ENCODE measurements at places on chromosomes 2 and 18.

DNA sequence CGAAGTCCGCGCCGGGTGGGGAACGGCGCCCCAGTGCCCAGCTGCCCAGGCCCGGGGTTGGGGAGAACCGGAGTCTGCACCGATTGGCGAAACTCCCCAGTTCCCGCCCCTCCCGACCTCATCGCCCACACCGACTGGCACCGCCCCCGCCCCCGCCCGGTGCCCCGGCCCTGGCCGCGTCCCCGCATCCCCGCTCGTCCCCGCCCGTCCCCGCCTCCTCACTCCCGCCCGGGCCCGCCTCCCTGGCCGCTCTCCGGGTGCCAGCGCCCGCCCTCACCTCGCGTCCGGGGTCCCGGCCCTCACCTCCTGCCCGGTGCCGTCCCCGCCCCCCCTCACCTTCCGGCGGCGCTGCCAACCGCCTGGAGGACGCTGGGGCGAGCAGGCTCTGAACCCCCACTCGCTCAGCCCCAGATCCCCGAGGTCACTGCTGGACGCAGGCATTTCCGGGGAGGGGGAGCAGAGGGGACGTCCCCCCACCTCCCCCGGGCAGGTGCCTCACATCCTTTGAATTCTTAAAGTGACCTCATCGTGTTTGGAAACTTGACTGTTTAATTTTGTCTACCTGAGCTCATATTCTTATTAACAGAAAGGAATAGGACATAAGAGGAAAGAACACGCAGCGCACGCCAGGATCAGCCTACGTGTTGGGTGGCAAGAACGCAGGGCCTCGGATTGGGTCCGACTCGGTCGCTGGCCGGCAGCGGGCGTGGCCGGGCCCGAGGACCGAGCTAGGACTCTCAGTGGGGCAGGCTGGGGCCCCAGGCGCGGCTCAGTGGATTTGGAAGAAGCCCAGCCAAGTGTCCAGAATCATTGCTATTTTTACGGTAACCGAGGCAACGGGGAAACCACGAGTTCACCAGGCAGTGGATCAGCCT lies at the start of gene FAM110C:
TSS of gene FAM110C (minus strand) at position 35 of the 875 bp plus-strand sequence. CDS start 120 bp downstream, outside the sequence.
- H3K36me3 ChIP-seq: no peaks in the 10 kb centered on the region
- peak within 1 kb of the TSS; percentile 42 for H3K4me3 ChIP-seq
- peaks cover 13% of the 10 kb centered on the region for H3K4me1 ChIP-seq
- no peak within 1 kb of the TSS for H3K27ac ChIP-seq
- no peaks in the 10 kb centered on the region for H3K27me3 ChIP-seq

GRCh38 chr18:51168960-51169662 lies 28.4 kb downstream of the MEX3C start:
- no peak for DNase-seq
- H3K27me3 ChIP-seq: no peaks in the 10 kb centered on the region
- H3K36me3 ChIP-seq: no peaks in the 10 kb centered on the region
- peaks cover 14% of the 10 kb centered on the region for H3K4me1 ChIP-seq

DNA sequence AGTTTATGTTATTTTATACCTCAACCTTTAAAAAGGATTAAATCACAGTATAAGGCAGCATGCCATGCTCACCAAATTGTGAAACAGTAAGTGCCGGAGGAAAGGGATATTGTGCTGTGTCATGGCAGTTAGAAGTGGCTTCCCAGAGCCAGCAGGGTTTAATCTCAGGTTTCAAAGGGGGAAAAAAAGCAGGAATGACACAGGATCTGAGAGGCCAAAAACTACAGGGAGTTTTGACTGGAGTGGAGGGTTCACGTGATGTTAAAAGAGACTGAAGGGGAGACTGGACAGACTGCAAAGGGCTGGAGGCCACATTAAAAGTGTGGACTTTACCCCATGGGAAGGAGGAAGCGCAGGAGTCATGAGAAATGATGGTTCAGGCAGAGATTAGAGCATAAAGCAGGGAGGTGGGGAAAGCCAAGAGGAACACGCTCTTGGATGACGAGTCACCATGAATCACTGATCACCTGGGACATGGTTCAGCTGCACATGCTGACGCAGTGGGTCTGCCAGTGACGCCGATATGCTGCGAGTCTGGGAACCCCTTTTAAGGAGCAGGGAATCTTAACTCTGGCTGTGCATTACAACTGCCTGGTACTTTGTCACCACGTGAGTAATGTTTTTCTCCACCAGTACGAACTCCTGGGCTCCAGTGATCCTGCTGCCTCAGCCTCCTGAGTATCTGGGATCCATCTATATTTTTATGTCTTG lies 6.1 kb downstream of the CHMP1B start:
- no peak overlapping the region for H3K27ac ChIP-seq
- DNase-seq: no peak
- H3K36me3 ChIP-seq: peaks cover 13% of the 10 kb centered on the region
- peaks cover 14% of the 10 kb centered on the region for H3K4me1 ChIP-seq
- no peak overlapping the region for H3K4me3 ChIP-seq

GRCh38 chr2:144454466-144455287 lies 65.2 kb downstream of the ZEB2 start:
- H3K27ac ChIP-seq: peak overlapping the region; percentile 1
- peak; percentile 31 for DNase-seq
- H3K27me3 ChIP-seq: no peaks in the 10 kb centered on the region

GRCh38 chr2:241635756-241636155 lies 1.2 kb downstream of the THAP4 start:
- H3K4me1 ChIP-seq: peaks cover 24% of the 10 kb centered on the region
- H3K36me3 ChIP-seq: no peaks in the 10 kb centered on the region
- peak overlapping the region; percentile 59 for H3K4me3 ChIP-seq
- DNase-seq: no peak
- H3K27ac ChIP-seq: no peak overlapping the region
- no peaks in the 10 kb centered on the region for H3K27me3 ChIP-seq

DNA sequence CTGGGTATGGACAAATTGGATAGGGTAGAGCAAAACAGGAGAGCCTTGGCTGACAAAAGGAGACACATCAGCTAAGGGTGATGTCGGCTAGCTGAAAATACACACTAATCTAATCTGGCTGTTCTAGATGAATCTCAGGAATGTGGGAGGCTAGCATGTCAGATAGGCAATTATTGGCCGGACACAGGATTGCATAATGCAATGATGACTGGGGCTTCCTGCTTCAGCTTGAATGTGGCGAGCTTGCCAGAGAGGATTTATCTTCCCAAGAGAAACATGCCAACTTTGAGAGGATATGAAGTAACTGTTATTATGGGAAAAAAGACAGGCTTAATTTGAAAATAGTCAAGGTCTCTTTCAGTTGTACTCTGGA lies 102.4 kb downstream of the TRIB2 start:
- H3K36me3 ChIP-seq: no peaks in the 10 kb centered on the region
- no peak overlapping the region for H3K4me3 ChIP-seq
- H3K27me3 ChIP-seq: peaks cover 7% of the 10 kb centered on the region
- peaks cover 5% of the 10 kb centered on the region for H3K4me1 ChIP-seq
- no peak overlapping the region for H3K27ac ChIP-seq

DNA sequence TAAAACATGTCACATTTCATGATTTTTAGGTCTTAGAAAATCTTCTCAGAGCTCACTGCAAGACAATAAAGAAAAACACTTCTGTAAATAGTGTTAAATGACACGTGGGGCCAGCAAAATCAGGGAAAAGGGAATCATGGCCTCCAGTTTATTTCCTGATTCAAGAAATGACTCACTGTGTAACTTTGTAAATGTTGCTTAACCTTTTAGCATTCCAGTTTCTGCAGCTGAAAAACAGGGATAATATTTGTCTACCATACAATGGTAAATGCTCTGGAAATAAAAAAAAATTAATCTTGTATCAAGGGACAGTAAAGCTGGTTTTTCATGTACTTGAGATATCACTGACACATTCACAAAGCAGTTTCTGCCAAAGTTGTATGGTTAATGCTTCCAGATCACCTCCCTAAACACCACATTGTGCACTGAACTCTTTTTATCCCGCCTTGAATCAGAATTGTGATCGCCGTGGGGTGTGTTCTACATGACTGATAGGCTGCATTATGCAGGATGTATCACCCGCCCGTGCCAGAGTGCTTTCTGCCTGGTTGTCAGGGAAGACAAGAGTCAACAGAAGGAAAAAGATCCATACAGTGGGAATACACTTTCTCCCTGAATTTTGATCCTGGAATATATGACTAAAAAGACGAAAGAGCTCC lies 238.8 kb downstream of the IKZF2 start:
- H3K4me1 ChIP-seq: peaks cover 4% of the 10 kb centered on the region
- no peak for DNase-seq
- H3K4me3 ChIP-seq: no peak overlapping the region
- H3K27ac ChIP-seq: no peak overlapping the region
- no peaks in the 10 kb centered on the region for H3K36me3 ChIP-seq

DNA sequence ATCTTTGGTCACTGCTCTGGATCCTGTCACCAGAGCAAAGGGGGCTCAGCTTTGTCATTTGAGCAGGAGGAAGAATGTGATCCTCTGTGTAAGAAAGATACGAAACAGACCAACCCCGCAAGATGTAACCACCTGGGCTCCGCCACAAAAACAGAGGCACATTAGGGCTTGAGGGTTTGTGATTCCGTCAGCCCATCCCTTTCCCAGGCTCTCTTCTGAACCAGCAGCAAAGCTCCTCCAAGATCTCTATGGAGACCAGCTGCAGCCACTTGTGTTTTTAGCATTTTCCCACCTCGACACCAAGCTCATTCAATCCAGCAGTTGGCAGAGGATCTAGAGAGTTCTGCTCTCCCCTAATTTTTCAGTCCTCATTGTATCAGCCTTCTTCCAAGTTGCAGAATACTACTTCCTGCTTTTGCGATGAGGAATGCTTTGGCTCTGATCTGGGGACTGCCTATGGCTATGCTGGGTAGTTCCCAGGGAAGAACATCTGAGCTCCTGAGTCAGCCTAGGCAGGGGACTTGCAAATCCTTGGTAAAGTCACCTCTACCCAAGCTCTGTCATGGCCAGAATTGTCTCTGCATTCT lies 139.6 kb upstream of the RAB12 start:
- no peaks in the 10 kb centered on the region for H3K4me1 ChIP-seq
- DNase-seq: no peak
- no peaks in the 10 kb centered on the region for H3K27me3 ChIP-seq
- no peak overlapping the region for H3K27ac ChIP-seq
- no peaks in the 10 kb centered on the region for H3K36me3 ChIP-seq

- H3K27me3 ChIP-seq: no peaks in the 10 kb centered on the region
- H3K4me3 ChIP-seq: no peak overlapping the region
- H3K4me1 ChIP-seq: peaks cover 27% of the 10 kb centered on the region
- H3K36me3 ChIP-seq: no peaks in the 10 kb centered on the region
- no peak overlapping the region for H3K27ac ChIP-seq
These were observed 326.5 kb downstream of the BCL11A start for GRCh38 chr2:60226943-60227342.

Measured in B cell (primary cell).